Globus pallidus (tissue), 1 donor: ENCODE measurements at places on chromosomes 12 and 14.

DNA sequence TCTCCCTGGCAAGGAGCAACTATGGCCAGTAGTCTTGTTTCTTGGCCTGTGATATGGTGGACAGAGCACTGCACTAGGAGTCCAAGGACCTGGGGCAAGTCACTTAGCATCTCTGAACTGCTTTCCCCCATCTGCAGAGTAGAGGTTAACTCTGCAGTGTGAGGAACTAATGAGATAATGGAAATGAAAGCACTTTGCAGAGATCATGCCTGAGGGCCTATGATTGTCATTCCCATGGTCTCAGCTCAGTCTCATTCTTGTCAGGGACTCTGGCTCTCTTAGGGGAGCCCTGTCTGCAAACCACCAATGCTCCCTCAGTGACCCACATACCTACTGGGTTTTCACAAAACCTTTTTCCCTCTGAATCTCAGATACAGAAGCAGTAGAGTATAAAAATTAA lies 6.5 kb upstream of the PNMA1 start:
- no peak for DNase-seq

GRCh38 chr12:78101946-78102635 lies 271.4 kb downstream of the NAV3 start:
- DNase-seq: peak; percentile 36

DNA sequence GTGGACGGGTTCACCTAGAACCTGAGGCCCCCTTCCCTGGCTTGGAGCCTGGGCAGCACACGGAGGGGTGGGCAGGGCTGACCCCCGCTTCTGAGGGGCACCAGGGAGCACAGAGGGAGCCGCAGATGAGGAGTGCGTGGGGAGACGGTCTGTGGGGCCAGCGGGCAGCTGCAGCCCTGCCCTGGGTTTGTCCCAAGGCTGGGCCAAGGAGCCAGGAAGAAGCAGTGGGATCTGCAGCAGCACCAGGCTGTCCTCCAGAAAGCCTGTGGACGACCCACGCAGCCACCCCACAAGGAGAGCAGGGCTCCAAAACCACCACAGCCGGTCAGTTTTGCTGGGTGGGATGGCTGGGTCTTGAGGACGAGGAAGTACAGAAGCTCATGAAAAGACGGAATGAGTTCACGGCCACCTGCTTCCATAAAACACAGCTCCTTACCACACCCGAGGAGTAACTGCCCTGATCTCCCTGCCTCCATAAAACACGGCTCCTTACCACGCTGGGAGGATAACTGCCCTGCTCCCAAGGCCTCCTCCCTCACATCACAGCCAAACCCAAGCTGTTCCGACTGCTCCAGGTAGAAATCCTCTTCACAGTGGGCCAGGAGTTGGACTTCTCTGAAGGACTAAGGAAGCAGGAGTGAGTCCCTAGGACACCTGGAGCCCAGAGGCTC lies 9.9 kb upstream of the GOLGA3 start:
- DNase-seq: no peak

DNA sequence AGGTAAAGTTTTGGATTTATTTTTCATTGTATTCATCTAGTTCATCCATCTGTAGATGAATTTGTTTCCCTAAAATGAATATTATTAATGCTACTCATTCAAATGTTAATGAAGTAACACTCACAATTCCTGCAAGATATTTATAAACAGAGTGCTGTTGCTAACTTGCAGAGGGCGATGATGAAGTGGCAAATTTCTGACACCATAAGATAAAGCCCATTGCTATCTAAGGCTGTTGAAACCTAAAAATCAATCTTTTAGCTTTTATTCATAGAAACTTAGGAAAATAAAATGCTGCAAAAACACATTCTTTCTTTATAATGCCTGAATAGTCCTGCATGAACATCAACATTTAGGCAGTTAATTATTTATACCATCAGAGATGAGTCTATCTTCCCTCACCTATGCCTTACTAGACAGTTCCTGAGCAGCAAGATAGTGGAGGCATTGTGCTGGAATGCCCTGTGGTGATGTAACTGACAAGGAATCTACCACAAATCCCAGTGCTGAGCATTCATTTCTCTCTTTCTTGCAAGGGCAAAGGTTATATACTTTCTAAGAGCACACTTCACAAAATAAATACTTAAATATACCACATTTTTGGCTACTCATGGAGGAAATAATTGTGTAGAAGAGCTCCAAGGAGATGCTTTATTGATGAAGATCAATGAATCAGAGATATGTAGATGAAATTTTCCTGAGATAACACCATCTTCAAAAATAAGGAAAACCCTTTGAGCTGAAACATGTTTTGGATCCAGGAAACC lies 57.6 kb downstream of the LMNTD1 start:
- no peak for DNase-seq

DNA sequence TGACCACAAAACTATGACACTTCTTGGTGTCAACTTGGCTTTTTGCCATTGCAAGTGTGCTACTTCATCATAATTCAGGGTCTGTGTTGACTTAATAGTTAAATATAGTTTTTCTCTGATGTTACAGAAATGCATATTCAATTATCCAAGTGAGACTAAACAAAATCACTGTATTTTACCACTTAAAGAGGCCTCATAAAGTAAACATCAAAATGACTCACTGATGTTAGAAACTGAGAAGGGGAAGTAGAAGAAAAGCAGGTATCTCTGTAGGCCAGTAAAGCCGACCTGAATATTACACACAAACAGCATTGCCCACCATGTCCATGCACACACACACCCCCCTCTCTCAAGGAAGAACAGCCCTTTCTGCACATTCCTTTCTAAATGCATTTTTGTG lies 55.4 kb downstream of the RPAP3 start:
- no peak for DNase-seq

GRCh38 chr14:62694075-62694474 lies 351.2 kb downstream of the KCNH5 start:
- no peak for DNase-seq
